Adrenal gland (tissue), 19 donors: ENCODE measurements at places on chromosomes 16 and 17. TPM values are rescaled to one million over a fixed set of nuclear protein-coding genes. Genes with fewer than 3 reads are reported as not detected.

The GRIN2A gene
- 0.24 TPM for total RNA-seq

The STX1B gene
- total RNA-seq: 2.0 TPM

The SOX9 gene
- total RNA-seq: 7.3 TPM

The PITPNC1 gene
- total RNA-seq: 16.7 TPM

The TEDC2 gene
- 1.2 TPM for total RNA-seq

The KIF2B gene
- total RNA-seq: not detected

The FOXN1 gene
- not detected for total RNA-seq

The C17orf78 gene
- not detected for total RNA-seq

The ERAL1 gene
- 62.1 TPM for total RNA-seq

The TSPAN10 gene
- 5.9 TPM for total RNA-seq

DNA sequence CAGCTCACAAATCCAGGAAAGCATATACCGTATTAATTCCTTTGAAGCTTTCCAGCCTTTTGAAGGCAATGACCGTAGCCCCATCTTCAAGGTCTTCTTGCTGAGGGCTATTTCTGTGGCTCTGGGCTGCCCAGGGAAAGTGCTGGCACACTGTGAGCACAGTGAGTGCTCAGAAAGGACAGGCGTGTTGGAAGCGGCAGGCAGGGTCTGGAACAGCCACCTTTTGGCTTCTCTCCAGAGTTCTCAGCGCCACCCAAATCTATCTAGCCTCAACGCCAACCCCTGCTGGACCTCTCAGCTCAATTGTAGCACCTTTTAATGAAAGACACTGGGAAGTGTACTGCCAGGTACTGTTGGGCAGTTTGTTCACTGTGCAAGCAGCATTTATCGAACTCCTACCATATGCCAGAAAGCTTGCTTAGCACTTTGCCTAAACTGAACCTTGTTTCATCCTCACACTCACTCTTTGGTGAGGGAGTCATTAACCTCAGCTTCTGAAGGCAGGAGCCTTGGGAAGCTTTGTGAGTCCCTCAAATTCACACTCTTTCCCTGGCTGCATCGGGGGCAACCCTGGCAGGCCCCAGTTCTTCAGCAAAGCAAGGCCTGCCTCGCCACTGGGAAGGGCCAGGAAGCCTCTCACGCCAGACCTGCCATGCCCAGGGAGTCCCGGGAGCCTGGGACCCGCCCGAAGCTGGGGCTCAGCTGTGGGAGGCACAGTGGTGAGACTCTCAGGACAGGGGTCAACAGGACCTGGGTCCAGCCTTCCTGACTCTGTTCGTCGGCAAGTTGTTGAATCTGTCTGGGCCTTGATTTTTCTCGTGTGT lies 13.5 kb upstream of the CIBAR2 start:
- DNase-seq: peak; percentile 47

DNA sequence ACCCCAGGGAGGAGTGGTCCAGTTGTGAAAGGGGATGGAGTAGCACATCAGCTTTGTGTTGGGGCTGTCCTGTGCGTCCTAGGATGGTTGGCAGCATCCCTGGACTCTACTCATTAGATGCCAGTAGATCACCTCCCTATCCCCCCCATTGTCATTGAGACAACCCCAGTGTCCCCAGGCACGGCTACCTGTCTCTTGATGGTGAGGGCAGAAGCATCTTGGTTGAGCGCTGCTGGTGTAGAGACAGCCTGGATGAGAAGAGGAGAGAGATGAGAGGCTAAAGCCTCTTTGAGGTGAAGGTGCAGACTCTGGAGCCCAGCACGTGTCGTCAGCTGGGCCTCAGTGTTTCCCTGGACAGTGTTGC lies 55.4 kb downstream of the TNFRSF13B start:
- no peak for DNase-seq

GRCh38 chr17:75752802-75753513 lies 12.0 kb downstream of the GALK1 start:
- DNase-seq: no peak

DNA sequence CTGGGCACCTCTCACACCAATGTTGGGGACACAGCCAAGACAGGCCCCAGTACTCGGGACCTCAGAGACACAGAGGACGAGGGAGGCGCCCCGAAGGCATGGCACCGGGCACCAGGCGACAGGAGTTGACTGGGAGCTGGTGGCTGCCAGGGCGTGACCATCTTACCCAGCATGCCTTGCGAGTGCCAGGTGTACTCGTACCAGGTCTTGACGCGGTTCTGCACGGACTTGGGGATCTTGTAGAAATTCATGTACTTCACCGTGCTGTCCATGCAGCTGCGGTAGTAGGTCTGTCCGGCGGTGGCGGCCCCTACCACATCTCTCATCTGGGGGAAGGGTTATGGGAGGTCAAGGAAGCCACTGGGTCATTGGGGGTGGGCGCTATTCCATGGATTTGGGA lies 67.3 kb downstream of the CNGB1 start:
- no peak for DNase-seq

DNA sequence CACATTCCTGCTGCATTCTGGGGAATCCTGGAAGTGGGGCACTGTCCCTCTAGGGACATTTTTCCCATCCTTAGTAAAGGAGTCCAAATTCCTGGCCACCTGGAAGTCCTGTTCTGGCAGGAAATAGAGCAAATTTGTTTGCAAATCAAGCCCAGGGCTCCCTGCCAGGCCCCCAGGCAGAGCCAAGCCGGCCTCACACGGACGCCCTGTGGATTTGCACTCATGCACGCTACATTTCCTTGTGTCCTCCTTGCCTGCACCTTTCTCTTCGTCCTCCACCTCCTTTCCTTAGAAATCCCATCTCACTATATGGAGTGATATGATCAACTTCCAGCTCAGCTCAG lies 7.0 kb upstream of the CALB2 start:
- DNase-seq: no peak

DNA sequence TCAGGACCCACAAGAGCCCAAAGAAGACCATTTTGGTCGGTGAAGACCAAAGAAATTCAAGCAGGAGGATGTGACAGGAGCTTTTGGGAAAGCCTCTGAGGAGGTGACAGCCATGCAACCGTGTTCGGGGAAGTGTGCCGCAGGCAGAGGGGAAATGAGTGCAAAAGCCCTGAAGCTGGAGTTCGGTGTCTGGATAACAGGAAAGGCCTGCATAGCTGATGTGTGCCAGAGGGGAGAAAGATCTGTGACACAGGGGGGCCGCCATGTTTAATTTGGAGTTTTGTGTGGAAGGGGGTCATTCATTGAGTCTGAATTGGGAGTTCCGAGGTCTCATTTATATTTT lies 870 bp upstream of the ZC3H7A start:
- no peak for DNase-seq

DNA sequence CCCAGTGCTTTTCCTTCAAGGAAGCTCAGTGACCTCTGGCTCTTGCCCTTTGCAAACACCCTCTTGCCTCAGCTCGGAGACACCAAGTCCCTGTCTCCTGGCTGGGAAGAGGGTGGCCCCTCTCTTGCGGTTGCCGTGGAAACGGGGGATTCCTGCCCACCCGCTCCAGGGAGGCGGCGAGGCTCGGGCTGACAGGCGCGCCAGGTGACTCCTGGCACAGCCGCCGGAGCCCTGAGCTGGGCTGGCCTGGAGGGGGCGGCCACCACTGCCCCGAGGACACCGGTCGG lies 71.4 kb downstream of the ABR start:
- DNase-seq: no peak

DNA sequence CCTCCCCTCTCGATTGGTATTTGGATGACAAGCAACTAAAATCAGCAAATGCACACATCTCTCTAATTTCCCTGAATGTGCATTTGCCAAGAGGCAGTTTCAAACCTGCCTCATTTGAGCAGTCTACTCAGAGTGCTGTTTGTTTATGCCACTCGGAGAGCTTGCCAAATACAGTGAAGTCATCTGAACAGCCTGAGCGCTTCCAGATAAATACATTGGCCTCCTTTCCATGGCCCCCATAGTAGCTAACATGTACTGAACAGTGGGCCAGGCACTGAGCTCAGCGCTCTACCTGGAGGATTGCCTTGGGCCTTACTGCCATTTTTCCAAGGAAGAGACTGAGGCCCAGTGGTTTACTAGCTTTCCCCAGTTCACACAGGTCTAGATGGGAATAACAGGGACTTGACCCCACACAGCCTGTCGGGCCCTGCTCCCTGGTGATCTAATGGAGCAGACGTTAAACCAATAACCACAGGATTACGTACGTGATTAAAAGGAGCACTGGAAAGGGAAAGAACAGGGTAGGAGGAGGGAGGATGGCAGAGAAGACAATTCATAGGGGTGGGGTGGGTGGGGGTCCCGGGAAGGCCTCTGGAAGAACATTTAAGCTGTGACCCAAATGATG lies 18.7 kb upstream of the ANKRD40CL start:
- peak; percentile 38 for DNase-seq

GRCh38 chr16:17416461-17417311 lies 54.1 kb downstream of the XYLT1 start:
- DNase-seq: peak; percentile 71

DNA sequence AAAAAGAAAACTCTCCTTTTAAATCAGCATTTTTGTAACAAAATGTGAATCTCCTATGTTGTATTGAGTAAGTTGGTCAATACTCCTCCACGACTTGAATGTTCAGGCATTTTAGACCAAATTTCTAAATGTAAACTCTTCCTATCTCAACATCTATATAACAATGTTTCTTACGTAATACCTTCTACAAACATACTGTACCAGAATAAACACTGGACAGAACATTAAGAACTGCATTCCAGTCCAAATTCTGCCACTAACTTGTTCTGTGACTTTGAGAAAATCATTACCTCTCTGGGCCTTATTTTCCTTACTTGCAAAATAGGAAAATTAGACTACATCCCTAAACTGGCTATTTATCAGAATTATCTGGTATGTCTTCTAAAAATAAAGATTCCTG lies 40.1 kb downstream of the AKAP10 start:
- no peak for DNase-seq

DNA sequence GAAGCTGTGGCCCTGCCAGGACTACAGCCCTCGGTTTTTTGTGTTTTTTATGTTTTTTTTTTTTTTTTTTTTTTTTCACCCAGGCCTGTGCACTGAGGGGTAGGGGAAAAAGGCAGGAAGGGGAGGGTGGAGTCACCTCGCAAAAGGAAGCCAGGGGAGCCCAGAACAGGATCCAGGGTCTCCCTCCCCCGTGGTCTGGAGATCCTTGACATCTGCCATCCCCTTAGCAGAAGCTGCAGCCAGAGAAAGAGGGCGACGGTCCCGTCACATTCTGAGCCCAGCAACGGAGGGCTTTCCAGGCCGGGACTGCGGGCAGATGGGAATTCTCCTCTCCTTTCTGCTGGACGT lies 29.1 kb upstream of the PHOSPHO1 start:
- DNase-seq: peak; percentile 24

GRCh38 chr16:27867122-27868110 lies 196.1 kb downstream of the GSG1L start:
- peak; percentile 43 for DNase-seq

- DNase-seq: peak; percentile 91
These were observed 19.1 kb upstream of the STAC2 start for GRCh38 chr17:39244600-39245570.

- no peak for DNase-seq
These were observed 4.4 kb downstream of the TBX6 start for GRCh38 chr16:30087181-30087898.

- no peak for DNase-seq
These were observed 28.5 kb downstream of the KIFC3 start for GRCh38 chr16:57773655-57774295.

- DNase-seq: no peak
These were observed 122.0 kb downstream of the CLEC16A start for GRCh38 chr16:11066261-11066870.

- no peak for DNase-seq
These were observed 41.1 kb upstream of the ERN1 start for GRCh38 chr17:64171041-64171440.

DNA sequence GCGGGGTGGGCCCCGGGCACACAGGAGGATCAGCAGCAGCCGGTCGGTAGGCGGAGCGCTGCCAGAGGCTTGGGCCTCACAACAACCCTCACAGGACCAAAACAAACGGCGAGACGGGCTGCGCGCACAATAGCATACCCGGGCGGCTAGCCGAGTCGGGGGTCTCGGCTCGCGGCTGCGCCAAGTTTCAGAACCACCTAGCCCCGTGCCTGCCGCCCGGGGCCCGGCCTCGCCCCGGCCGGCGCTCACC lies 732 bp downstream of the ULK2 start:
- peak; percentile 77 for DNase-seq

DNA sequence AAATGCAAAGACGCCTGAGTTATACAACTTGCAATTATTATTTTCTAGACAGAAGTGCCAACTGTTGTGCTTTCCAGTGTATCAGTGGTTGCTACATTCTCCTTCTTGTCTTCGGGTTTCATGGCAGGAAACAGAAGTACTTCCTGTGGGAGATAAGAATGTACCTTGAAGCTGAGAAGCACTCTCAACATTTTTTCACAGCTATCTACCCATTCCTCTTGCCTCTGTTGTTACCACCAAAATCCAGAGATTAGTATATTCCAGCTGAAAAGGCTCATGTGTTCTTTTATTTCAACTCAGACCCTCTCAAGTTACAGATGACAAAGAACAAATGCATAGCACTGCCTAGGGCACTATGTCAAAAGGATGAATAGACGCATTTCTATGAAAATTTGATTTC lies 4.8 kb upstream of the ADAT1 start:
- no peak for DNase-seq

- DNase-seq: no peak
These were observed 42.4 kb downstream of the RNF157 start for GRCh38 chr17:76197911-76198310.

GRCh38 chr17:68383443-68384321 lies 73.6 kb downstream of the WIPI1 start:
- DNase-seq: no peak

DNA sequence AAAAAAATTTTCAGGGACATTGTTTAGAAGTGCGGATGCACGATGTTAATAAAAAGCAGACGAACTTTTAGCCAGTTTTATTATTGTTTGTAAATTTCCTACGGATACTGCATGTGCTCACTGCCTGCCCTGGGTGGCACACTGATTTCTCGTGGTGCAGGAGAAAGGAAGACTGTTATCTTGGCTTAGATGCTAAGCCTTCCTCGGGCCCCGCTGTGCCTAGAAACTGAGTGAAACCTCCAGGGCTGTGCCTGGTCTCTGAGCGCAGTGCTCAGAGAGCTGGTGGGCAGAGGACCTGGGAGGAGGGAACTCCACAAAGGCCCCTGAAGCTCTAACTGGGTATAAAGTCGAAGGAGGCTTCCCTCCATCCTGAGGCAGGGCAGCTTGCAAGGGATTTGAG lies 35.4 kb upstream of the TNRC6C start:
- no peak for DNase-seq

- DNase-seq: no peak
These were observed 363.8 kb upstream of the HSBP1 start for GRCh38 chr16:83443972-83444371.

DNA sequence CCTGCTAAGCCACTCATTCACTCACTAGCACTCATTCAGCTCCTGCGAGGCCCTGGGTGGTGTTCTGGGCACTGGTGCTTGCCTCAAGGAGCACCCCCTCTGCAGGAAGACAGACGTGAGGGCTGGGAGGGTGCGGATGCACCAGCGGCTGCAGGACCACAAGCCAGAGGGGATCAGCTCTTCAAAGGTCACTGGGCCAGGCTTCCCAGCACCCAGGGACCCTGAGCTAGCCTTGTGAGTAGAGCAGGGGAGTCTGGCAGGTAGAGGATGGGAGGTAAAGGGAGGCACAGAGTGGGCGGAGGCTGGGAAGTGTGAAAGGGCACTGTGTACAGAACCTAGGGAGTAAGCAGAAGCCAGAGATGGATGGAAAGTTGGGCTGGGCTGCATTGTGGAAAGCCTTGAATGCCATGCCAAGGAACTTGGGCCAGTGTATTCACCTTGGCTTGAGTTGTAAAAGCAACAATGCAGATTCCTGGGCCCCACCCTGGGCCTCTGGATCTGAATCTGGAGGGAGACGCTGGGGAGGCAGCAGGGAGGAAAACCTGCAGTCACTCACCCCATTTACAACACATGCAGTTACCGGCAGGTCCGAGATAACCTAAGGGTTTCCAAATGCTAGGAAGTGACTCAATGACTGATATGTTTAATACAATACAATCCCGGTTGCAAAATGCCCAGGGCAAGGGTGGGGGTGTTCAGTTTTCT lies 1.7 kb downstream of the IL4R start:
- peak; percentile 91 for DNase-seq
